ENCODE measurements at places on chromosomes 5 and 9.
A peak's percentile ranks its signal among the peaks of the same experiment; 100 is the strongest.

GRCh38 chr5:19266791-19267190 lies 721.2 kb downstream of the CDH18 start:
- no peak for DNase-seq

GRCh38 chr5:30891660-30892059 lies 301.8 kb upstream of the CDH6 start:
- DNase-seq = no peak

DNA sequence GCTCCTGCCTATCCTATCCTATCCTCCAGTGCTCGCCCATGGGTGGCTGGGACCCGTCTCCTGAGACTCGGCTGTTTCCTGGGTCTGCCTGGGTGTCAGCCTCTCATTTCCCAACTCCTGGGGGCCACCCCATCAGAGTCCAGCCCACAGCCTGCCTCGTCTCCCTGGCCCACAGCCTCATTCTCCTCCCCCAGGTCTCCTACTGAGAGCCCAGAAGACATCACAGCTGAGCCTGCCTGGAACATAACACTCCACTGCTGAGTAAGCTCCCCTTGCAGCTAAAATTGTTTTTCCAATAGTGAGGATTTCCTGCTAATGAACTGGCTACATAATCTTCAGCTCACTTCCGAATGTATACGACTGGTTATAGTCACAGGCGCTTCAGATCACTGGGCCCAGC lies 95.3 kb downstream of the TTLL11 start:
- DNase-seq = no peak

- no peak for DNase-seq
These were observed 145.4 kb downstream of the GADD45G start for GRCh38 chr9:89750117-89750791.

GRCh38 chr5:149757956-149758355 lies 27.8 kb downstream of the PPARGC1B start:
- DNase-seq = no peak

DNA sequence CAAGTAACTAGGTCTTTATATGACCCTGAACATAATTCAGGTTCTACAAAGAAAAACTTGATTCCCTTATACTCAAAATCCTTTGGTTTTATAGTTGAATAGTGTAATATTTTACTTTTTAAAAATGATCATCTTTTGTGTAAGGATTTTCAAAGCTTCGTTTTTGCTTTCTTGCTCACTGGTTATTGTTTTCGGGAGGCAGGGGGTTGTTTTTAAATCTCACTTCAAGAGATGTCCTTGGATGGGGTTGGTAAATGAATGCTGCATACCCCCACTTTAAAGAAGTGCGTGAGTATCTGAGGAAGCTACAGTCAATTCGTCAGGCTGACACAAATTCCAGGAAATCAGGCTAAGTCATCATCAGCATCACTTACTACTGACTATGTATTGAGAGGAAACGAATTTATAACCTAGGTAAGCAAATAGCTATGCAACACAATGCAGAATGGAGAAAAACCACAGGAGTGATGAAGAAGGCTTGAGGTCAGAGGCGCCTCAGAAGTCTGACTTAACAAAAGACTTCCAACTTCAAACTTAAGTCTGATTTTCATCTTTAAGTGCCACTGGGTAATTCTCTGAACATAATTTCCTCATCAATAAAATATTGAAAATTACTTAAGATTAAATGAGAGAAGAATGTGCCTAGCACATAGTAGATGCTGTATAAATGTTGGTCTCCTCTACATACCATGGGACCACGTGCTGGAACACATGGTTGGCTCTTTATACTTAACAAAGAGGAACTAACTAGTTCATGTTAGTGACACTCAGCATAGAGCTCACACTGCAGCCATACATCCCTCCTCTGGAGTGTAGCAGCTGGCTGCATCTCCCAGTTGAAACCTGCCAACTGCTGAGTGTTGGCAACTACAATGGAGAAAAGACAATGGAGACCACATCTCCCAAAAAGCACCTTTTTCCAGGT lies 106.0 kb upstream of the KIF2A start:
- DNase-seq = peak; percentile 65

- no peak for DNase-seq
These were observed 27.4 kb upstream of the GCNT1 start for GRCh38 chr9:76431601-76432000.

DNA sequence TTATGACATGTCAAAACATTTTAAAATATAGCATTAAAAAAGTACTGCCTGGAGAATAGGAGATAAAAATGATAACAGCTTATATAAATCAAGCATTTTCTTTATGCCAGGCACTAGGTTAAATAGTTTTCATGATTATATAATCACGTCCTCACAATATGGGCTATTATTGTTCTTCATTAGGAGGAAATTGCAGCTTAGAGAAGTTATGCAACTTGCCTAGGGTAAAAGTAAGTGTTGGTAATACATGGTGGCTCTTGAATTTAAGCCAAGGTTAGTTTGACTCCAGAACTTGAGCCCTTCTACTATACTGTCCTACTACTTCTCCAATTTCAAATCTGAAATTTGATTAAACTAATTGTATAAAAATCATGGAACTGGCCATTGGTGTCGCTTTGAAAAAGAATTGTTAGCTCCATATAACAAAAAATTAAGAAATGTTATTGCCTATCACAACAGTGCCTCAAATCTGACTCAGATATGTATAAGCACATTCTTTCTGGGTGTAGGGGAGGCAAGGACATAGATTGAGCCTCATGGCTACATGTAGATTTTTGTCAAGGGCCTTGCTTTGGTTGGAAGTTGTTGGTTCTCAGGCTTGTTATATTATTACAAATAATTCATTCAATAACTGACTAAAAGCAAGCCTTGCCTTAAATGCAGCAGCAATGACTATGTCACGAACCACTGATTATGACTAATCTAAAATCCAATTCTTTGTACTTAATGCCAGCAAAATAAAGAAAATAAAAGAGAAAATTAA lies 223.5 kb upstream of the DAB2 start:
- DNase-seq = no peak

DNA sequence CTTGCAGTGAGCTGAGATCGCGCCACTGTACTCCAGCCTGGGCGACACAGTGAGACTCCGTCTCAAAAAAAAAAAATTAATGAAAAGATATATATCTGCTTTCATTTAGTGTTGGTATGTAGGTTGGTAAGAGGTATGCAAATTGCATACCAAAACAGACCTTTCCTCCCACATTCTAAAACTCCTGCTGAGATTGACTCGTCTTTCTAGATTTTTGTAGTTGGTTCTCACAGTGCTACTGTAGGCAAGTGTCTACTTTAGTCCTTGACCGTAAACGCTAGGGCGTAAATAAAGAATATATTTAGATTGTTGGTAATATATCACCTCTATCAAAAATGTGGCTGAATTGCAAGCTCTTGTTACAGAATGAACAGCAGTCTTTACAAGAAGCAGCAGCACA lies 445.9 kb downstream of the CHSY3 start:
- DNase-seq = no peak

GRCh38 chr5:123090661-123091297 lies 1.7 kb downstream of the PRDM6 start:
- no peak for DNase-seq

GRCh38 chr5:61333954-61334867 lies 2.2 kb downstream of the ZSWIM6 start:
- no peak for DNase-seq

DNA sequence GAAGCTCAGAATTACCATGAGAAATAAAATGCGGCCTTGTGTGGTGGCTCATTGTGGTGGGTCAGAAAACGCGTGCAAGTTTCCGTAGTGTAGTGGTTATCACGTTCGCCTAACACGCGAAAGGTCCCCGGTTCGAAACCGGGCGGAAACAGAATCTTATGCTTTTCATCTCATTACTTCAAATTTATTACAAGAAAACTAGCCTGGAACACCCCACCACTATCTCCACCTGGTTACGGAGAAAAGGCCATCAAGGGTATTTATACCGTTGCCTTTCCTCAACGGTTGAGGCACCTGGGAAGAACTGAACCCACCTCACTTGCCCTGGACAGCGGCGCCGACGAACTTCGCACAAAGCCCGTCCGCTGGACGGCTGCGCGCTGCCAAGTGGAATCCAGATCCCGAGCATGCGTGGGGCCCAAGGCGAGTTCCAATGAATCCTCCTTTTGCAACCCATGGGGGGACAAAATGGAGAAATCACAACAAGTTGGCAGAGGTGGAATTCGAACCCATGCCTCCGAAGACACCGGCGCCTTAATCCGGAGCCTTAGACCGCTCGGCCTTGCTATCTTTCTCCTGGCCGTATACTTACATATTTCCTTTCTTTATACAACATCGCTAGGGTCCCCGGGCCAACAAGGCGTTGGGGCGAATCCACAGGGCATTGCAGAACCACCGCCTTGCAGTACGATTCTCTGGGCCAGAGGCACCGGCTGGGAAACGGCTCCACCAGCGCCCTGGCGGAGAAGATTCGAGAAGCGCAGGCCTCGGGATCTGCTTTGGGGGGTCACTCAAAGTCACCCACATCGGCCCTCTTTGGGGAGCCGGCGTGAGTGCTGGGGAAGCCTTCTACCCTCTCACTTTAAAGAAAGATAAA lies 16.9 kb downstream of the OR2V2 start:
- no peak for DNase-seq

- DNase-seq = no peak
These were observed 145.4 kb downstream of the ENTREP1 start for GRCh38 chr9:69470186-69470977.

GRCh38 chr5:107254214-107254901 lies 416.4 kb downstream of the EFNA5 start:
- no peak for DNase-seq

- no peak for DNase-seq
These were observed 53.3 kb downstream of the SAR1B start for GRCh38 chr5:134579284-134579771.

- no peak for DNase-seq
These were observed 4.2 kb downstream of the DHX29 start for GRCh38 chr5:55303238-55303690.

- DNase-seq = no peak
These were observed 481.7 kb upstream of the PAPPA start for GRCh38 chr9:115671963-115672305.

DNA sequence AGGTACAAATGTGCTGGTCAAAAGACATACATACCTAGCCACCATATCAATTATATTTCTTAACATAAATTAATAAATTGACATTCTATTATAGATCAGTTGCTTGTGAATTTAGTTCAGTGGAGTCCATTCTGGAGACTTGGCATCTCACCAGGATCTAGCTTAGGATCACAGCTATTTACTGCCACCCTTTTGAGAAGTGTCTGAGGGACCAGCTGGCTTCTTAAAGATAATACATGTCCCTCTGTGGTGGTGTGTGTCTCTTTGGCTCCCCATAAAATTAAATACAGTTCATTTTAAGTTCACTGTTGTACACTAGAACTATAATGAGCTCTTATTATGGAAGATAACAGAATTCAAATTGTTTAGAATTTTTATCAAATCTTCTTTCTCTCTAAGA lies 290.7 kb downstream of the PRELID2 start:
- no peak for DNase-seq

DNA sequence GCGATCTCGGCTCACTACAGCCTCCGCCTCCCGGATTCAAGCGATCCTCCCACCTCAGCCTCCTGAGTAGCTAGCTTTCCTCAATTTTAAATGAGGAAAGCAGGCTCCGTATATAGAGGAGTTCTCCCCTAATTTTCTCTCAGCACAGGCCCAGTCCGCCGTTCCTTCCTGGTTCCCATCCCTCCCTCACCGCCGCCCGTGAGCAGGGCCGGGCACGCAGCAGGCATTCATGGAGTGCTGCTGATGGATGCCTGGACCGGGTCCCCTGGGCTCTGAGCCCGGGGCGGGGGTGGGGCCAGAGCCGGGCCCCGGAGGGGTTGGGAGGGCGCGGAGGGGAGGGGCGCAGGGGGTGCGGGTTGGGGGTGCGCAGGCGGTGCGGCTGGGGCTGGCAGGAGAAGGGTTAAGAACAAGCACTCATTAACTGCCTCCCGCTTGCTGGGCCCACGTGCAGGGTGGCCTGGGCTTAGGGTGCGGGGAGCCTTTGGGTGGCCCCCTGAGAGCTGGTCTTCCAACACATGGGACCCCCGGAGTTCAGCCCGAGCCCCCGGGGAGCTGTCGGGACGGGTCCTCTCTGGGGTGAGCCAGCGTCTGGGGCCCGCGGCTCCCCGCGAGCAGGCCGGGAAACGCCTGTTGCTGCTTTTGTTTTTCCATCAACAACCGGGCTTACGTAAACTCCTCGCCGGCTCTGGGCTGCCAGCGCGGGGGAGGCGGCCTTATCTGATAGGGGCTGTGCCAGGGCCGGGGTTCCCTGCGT lies 33.7 kb downstream of the LHX2 start:
- DNase-seq = no peak

GRCh38 chr9:75438716-75439115 lies 350.4 kb downstream of the OSTF1 start:
- DNase-seq = no peak

DNA sequence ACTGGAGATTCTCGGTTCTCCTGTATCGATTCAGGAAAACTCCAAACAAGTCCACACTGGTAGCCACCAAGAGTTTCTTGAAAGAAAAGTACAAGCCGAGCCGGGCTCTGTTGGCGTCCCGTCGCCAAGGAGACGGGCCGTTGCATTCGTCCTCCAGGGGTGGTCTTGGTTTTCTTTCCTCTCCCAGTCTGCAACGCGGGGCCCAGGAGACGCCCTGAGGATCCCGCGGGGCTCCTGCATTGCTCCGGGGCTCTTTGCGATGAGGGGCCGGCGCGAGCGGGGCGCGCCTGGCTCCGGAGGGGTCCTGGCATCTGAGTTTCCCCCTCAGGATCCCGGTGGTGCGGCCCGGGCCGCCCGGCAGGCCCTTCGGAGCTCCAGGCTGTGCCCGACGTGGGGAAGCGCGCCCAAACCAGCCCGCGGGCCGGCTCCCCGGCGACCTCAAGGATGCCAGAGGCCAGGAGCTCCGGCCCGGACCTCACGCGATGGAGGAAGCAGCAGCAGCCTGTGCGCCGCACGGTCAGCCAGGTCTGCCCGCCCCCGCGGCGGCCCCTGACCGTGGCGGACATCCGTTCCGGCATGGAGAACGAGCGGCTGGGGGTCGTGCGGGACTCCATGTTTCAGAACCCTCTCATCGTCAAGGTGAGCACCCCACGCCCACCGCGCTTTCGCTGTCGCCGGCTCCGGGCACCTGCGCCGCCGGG lies at the start of gene CFAP77:
TSS of gene CFAP77 (plus strand) at position 384 of the 701 bp plus-strand sequence. CDS start at position 445, 61 bp downstream.
- DNase-seq = no peak

DNA sequence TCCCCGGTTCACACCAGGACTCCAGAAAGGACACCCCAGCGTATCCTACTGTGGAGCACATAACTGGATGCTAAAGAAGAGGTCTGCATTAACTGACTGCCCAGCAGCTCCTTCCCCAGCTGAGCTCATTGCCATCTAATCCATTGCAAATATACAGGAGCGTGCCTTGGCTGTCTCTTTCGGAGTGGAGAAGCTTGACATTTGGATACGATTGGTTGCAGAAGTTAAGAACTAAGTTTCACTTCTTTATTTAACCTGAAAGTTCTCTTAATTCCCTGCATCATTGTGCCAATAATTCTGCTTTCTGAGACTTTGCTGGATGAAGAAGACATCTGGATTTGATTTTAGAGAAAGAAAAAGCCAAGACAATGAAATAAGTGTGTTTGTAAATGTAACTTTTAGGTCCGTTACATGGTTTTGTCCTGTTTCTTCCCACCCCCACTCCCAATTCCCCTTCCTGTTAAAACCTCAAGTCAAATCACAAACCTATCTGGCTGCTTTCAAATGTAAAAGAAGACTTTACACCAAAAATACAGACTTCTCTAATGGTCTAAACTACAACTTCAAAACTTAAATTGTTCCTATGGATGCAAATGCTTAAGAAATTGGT lies 33.9 kb downstream of the TAS2R1 start:
- no peak for DNase-seq

Data from T-helper 2 cell (primary cell).